H1 (cell line): ENCODE measurements at places on chromosomes 1 and 21.

- H3K27me3 ChIP-seq, result no peaks in the 10 kb centered on the region
- H3K4me1 ChIP-seq, result no peaks in the 10 kb centered on the region
- no peak overlapping the region for H3K27ac ChIP-seq
- no peaks in the 10 kb centered on the region for H3K36me3 ChIP-seq
- no peak overlapping the region for H3K4me3 ChIP-seq
- no peak for DNase-seq
These were observed 35.0 kb downstream of the GIPC2 start for GRCh38 chr1:78080767-78081166.

DNA sequence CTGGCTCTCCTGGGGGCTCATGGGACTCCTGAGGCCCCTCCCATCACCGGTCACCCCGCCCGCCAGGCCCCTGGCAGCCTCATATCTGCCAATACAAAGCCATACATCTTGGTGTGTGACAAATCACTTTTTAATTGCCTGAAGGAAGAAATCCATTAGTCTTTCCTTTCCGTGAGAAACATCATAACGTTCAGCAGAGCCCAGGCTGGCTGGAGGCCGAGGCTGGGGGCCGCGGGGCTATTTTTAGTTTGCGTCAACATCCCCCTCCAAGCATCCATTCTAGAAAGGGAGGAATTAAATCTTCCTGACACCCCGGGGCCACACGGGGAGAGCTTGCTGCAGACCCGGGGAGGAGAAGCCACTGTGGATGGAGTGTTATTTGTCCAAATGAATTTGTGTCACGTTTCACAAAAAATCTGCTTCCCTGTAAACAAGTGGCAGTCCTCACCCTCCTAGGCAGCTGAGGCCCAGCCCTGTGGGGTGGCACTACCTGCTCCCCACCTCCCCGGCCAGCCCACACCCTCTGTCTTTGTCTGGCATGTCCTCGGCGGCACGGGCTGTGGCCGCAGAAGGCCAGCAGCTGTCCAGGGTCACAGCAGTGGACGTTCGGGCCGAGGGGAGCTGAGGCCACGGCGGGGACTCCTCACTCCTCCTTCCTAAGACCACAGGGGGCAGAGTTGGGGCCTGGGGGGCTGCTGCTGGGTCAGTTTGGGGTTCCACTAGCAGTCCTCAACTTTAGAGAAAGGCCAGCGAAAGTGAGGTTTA is 236.9 kb upstream of the VAMP3 start:
- H3K27ac ChIP-seq, result no peak overlapping the region
- peaks cover 37% of the 10 kb centered on the region for H3K4me1 ChIP-seq
- no peaks in the 10 kb centered on the region; the same call in 1 of the 2 replicates for H3K27me3 ChIP-seq
- no peaks in the 10 kb centered on the region for H3K36me3 ChIP-seq

- H3K27me3 ChIP-seq, result no peaks in the 10 kb centered on the region
- DNase-seq, result no peak
- H3K4me3 ChIP-seq, result no peak overlapping the region
- peaks cover 3% of the 10 kb centered on the region; the same call in 1 of the 2 replicates for H3K4me1 ChIP-seq
- H3K36me3 ChIP-seq, result no peaks in the 10 kb centered on the region
These were observed 59.8 kb upstream of the CASZ1 start for GRCh38 chr1:10856176-10856683.

GRCh38 chr21:43972850-43973633 is 39.1 kb upstream of the TRAPPC10 start:
- H3K4me1 ChIP-seq, result no peaks in the 10 kb centered on the region
- H3K27me3 ChIP-seq, result no peaks in the 10 kb centered on the region
- DNase-seq, result no peak
- no peak overlapping the region for H3K4me3 ChIP-seq
- no peaks in the 10 kb centered on the region for H3K36me3 ChIP-seq

DNA sequence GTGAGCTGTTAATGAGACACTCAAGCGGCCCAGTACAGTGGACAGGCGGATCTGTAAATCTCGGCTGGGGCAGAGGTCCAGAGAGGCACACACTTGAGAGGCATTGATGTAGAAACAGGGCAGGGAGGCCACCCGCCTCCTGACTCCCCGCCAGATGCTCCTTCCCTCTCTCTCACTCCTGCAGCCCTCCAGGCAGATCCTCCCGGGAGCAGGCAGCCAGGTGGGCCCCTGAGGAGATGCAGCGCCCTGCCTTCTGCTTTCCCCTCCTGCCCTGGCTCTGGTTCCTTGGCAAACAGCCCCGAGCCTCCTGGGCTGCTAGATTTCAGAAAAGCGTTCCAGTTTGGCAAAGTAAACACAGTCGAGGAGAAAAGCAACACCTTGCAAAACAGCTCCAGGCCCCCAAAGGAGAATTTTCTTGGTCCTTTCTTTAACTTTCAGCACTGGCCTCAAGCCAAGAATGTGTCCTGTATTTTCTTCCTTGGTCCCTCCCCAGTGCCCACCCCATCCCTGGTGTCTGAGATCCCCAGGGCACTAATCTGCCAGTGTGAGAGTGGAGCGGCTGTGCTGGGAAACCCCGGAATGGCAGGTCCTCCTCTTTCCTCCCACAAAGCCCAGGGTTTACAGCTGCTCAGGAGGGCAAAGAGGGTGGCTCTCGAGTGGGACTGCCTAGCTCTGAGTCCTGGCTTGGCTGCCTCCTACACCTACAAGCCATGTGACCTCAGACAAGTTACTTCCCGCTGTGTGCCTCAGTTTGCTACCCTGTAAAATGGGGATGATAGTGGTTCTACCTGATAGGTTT is 29.4 kb upstream of the IFNLR1 start:
- H3K4me1 ChIP-seq, result peaks cover 6% of the 10 kb centered on the region
- no peak overlapping the region for H3K4me3 ChIP-seq
- DNase-seq, result no peak
- H3K27me3 ChIP-seq, result no peaks in the 10 kb centered on the region
